ENCODE measurements at places on chromosomes 5 and 9.

DNA sequence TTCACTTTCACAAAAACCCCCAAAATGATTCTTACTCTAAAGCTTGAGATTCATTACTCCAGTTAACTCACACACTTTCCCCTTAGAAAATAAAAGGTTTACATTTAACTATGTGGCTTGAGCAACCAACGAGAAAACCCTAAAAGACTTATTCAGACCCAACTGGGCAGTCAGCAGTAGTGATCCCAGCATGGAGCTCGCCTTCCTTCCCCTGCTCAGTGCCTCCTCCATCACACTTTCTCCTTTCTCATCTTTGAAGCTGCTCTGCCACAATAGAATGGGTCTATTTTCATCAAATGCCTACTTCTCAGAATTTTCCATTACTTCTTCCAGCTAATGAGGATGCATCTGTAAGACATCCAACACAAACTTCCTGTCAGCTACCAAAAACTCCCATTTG, 29.1 kb downstream of the RORB start:
- no peak for DNase-seq

DNA sequence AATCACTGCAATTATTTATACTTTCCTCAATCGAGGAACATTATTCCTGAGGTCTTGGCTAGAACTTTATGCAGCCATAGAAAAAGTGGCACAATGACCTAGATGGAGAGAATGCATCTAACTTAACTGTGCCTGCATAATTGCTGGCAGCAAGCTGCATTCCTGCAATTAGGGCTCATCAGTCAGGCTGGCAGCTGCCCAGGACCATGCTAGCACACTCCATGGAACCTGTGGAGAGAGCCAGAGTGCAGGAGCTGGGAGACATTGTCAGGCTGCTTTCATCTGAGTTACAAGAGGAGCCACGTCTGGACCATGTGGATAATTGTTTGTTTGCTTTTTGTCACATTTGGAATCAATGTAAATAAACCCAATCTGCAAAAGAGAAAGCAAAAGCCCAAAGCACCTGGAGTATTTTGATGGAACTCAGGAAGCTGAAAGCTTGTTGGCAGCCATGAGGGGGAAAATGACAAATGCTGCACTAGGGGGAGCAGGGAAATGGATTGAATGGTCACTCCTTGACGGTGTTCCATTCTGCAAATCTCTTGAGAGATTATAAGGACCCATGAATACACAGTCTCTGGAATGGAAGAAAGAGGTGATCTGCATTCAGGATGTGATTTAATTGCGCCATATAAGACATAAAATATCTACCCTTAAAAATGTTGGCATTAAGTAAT, 839.9 kb downstream of the MAT2B start:
- no peak for DNase-seq

GRCh38 chr5:142829801-142830220, 59.6 kb downstream of the ARHGAP26 start:
- DNase-seq, result no peak

DNA sequence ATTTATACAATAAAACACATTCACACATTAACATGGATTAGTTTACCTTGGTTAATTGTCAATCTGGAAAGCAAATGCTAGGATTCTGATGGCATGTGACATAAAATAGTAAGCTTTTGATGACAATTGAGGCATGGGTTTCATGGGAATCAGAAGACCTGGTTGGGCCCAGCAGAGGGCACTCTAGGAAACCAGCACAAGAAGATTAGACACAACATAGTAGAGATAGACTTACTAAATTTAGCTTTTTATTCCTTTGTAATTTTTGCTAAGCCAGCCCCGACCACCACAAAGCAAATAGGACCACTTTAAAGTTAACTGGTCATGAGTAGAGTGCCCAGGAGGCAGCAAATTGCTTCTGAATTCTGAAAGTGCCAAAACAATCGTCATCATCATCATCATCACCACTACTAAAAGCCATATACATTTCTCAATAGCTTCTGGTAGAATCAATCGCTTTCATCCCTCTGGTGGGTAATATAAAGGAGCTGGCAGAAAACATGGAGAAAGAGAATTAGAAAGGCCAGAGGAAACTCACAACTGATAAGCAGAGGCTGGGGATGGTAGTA, 163.2 kb downstream of the ARRDC3 start:
- no peak for DNase-seq

DNA sequence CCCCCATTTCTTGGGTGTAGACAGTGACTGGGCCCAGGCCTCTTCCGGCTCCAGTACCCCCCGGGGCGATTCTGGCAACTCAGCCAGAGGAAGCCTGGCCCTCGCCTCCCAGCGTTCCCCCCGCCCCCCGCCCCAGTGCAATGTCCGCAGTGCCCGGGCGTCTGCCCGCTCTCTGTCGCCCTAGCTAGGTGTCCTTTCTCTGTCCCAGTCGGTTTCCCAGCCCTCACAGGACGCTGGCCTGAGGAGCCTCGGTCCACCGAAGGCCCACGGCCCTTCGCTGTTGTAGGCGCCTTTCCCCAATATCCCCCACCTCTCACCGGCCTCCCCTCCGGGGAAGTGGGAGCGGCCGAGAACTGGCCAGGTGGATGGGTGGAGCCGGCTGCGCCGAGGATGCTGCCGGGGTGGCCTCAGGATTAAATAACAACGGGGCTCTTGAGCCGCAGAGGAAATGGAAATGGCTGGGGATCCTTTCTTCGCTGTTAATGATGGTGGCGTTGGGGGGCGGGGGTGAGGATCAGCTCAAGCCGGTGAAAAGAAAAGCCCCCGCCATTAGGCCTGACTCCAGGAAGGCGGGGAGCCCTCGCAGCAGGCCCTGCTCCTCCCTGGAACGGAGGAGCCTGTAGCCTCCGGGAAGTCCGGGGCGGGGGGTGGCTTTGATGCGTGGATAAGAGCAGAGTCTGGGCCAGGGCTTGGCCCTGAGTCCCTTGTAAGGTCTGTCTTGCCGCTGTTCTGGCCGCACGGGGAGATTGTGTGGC, 1.1 kb upstream of the SPRY4 start:
- DNase-seq, result no peak

- no peak for DNase-seq
Measured at GRCh38 chr5:168364151-168364661, 72.8 kb downstream of the WWC1 start.

GRCh38 chr9:7273575-7273974, 515.8 kb downstream of the KDM4C start:
- DNase-seq, result no peak

- DNase-seq, result no peak
Measured at GRCh38 chr5:54115735-54116403, 194.5 kb downstream of the ARL15 start.

GRCh38 chr9:91896097-91896496, 53.9 kb downstream of the ROR2 start:
- no peak for DNase-seq

DNA sequence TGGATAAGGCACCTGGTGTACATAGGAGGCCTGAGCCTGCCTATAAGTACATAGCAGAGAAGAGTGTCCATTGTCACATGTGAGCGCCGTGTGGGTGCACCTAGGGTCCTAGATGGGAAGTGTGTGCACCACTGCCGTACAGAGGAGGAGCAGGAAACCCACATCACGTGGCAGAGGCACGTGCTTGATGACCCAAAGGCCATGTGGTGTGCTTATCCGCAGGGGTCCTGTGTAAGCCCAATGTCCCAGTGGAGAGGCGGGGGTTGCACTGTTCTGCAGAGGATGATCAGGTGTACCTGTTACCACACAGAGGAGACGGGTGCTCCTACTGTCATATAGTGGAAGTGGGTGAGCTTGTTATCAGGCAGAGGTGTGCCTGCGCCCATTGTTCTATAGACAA, 354.1 kb upstream of the IRX2 start:
- no peak for DNase-seq

DNA sequence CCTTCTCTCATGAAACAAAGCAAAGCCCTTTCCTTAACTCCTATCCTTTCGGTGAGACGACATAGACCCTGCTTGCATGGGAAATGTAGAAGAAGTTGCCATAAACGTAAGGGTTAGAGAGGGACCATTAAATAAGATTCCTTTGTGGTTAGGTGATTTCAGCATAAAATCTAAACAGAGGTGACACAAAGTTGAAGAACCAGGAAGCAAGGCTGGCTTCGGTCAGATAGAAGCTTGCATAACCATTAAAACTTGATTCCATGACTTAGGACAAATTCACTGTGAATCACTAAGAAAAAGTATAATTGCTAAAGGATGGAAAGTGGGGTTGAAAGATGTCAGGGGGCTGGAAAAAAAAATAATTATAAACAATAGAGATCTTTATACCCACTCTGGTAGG, 30.9 kb upstream of the ABLIM3 start:
- DNase-seq, result no peak

DNA sequence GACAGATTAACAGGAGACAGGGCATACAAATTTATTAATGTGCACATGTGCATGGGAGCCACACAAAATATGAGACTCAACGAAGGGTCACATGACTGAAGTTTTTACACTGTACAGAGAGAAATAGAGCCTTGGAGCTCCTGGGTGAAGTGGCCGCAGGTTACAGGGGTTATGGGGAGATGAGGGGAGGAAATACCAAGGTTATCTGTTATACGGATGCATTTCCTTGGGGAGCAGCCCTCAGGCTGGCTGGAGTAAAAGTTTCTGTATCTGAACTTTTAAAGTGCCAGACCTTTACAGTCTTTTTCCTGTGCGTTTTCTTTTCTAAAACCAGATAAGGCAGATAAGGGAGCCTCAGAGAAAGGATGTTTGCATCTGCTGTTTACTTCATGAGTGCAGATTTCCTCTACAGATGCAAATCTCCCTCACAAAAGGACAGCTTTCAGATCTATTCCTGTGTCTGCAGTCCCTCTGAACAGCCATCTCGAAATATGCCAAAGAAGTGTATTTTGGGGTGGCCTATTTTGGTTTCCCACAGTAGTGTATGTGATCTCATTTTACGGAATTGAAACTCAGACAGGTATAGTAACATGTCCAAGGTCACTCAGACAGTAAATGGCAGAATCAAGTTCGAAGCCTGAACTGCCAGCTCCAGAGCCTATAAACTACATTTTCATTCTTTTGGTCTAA, 139.3 kb upstream of the FBXL17 start:
- DNase-seq, result no peak

DNA sequence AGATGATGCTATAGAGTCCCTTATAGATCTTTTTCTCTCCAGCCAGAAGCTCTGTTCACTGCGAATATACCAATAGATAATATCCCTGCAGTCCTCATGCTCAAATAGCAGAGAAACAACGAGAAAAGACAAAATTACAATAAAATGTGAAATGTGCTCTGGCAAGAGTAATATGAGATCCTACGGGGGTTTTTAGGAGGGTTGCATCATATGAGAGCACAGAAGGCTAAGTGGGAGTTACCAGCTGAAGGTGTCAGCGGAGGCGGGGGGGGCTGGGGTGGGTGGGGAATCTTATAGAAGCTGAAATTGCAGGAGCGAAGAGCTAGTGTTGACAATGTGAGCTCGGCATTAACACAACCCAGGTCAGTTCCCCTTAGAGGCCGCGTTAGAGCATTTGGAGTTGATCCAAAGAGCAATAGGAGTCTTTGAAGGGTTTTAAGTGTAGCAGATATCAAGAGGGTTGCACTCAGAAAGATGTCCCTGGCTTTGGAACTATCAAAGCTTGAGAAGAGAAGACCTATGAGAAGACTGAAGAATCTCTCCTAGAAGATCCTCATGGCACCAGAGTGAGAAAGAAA, 109.7 kb downstream of the BASP1 start:
- DNase-seq, result no peak

DNA sequence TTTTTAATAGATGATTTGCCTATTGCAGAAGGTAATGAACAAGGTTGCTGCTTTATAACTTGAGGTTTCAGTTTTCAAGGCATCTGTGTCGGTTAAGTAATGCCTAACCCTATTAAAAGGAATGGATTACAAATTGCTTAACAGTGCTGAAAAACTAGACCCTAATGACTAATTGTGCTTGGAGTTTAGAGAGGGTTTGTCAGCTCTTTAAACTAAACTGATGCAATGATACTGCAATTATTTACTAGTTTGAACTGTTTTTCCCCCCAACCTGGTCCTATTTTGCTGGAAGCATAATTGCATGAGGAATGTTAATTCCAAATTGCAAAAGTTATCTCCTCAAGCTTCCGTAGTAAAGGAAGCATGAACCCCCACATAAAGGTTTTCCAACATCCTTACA, 39.3 kb upstream of the TLX3 start:
- no peak for DNase-seq

DNA sequence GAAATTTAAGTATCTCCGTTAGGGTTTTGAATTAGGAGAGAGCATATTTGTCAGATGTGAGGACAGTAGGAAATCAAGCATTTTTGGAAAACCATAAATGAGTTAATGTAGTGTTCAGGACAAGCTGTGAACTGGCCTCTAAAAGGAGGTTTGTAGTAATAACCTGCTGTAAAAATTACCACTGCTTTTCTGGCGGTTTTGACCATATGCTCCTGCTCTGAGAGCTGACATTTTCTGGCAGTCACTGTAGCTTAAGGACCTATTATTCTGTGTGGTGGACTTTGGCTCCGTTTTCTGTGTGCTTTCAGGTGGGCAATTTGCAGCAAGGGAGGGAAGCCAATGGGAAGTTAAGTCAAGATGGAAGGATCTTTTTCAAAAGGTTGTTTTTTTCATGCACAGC, 111.1 kb downstream of the SGCD start:
- DNase-seq, result no peak

GRCh38 chr9:114806526-114806900, 674 bp upstream of the TNFSF15 start:
- DNase-seq, result no peak

- DNase-seq, result no peak
Measured at GRCh38 chr9:129604056-129604765, 16.7 kb downstream of the C9orf50 start.

DNA sequence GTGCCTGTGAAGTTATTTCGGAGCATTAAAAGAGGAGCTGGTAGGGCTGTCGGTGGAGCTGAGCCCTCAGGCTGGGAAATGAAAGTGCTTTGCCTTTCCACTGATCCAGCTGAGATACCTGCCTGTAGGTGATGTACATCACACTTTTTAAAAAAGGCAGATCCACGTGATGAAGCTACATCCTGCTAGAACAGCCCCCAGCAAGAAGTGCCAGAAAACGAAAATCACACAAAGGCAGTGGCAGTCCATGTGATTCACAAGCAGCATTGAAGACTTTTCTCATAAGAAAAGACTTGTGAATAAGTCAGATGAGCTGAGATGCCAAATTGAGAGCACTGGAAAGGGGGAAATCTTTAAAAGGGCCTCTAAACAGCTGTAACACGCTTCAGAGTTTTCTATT, 765.1 kb downstream of the PTPRD start:
- no peak for DNase-seq

- DNase-seq, result no peak
Measured at GRCh38 chr9:75797085-75797580, 93.3 kb upstream of the PCSK5 start.

GRCh38 chr9:130768265-130768664, 66.8 kb upstream of the ABL1 start:
- DNase-seq, result no peak

DNA sequence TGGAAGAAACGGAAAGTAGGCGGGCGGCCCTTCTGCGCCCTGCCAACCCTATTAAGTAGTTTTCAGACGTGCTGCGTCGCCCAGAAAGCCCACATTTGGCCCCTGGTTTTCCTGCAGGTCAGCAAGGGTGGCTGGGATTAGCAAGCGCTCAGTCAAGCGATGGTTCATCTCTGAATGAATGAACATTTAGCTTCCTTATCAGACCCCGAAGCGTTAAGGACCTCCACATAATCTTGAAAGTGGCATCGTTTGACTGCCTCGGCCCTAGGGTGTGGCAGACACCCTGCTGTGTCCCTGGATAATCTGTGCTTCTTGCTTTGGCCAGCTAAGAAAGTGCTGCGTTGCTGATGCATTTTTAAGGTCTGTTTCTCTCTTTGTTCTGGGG, 684 bp downstream of the TOR1B start:
- DNase-seq, result no peak

Measured in NCI-H1048 (cell line).